ENCODE measurements at places on chromosomes 2 and 18.
A peak's percentile ranks its signal among the peaks of the same experiment; 100 is the strongest.

DNA sequence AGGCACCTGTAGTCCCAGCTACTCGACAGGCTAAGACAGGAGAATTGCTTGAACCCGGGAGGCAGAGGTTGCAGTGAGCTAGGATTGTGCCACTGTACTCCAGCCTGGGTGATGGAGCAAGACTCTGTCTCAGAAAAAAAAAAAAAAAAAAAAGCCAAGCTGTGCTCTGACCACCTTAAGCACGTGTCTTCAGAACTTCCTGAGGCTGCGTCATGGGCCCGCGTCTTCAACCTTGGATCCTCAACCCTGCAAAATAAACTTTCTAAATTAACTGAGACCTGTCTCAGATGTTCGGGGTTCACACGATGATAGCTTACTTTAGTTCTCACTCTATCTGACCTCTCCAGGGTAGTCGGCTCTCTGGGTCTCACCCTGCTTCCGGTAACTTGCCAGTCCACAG is 65.8 kb upstream of the CABLES1 start:
- no peak for DNase-seq

GRCh38 chr2:229206548-229206947 is 64.5 kb downstream of the PID1 start:
- DNase-seq, result no peak

DNA sequence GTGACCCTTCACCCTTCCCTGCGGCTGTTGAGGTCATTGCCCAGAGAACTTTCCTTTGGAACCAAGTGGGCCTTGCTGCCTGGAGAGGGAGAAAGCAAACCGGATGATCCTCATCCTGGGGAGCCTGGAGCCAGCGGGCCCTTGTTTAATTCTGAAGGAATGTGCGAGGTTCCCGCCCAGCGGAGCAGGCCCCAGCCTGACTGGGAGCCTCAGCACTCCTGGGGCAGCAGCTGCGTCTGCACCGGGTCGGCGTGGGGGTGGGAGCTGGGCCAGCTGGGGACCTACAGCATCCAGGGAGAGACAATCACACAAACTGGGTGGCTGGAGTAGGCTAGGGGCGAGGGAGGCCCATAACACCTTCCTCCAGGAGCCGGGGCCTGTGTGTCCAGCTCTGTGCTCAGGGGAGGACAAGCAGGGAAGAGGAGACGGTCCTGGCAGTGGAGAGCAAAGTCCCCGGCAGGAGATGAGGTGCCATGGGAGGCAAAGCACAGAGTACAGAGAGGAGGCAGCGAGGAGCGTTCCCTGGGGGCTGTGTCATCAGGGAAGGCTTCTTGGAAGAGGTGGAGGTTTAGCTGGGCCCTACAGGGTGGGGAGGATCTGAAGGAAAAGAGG is 61.9 kb upstream of the HAAO start:
- peak; percentile 49 for DNase-seq

- no peak for DNase-seq
Measured at GRCh38 chr2:225310745-225311144, 88.8 kb upstream of the NYAP2 start.

GRCh38 chr2:2849464-2850217 is 518.6 kb upstream of the MYT1L start:
- no peak for DNase-seq

- DNase-seq, result no peak
Measured at GRCh38 chr2:3636586-3637310, 21.3 kb upstream of the ALLC start.

DNA sequence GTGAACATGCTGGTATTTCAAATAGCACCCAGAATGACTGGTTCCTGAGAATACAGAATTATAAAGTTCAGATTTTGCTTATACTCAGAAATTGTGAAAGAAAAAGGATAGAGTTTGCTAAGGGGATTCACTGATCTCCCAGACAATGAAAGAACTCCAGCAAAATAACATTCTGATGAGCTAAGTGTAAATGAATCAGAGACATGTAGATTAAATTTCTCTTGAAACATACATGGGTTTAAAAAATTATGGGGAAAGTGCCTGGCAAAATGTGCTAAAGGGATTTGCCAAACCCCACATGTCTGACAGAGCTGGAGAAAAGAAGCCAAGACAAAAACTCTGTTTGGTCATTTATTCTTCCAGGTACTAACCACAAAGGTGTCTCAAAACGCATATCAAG is 116.3 kb downstream of the FTCDNL1 start:
- DNase-seq, result no peak

DNA sequence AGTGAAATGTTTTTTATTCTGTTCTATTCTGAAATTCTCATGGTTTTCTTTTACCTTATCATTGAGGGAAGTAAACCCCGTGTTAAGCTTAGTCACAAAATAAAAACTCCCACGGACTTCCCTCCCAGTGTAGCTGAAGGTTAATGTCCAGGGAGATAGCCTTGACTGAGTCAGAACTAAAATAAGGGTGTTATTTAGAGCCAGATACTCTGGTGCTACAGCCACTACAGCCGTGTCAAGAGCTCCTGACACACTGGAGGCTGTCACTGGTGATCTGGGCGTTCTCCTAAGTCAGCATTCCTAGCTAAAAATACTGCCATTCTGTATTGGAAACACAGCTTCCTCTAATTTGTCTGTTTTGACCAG is 82.0 kb upstream of the RANBP2 start:
- DNase-seq, result peak; percentile 52

GRCh38 chr18:35335866-35336265 is 8.4 kb downstream of the ZNF24 start:
- DNase-seq, result no peak

GRCh38 chr2:54673501-54673998 is 49.9 kb upstream of the EML6 start:
- DNase-seq, result peak; percentile 17

DNA sequence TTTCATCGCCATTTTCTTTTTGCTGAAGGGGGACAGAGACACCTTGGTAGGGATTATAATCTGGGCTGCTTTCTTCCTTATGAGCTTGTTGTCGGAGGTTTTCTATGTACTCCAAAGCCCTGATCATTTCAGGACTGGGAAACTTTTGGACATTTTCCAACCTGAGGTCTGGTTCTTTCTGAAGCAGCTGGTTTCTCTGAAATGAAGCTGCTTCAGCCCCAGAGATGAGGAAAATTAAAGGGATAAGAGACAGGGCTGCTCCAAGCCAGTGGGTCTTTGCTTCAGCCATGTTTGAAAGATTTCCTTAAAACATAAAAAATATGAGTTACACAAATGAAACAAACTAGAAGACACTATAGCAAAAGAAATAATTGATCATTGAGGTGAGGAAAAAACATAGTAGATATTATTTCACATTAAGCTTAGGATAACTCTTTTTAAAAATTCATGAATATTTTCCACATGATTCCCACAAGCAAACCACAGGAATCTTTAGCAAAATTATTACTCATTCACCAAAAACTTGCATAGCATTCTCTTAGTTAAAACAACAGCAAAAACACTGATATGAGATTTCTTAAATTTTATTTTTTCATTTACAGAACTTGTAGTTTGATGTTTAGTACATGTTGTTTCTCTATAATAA is 3.0 kb downstream of the SCG2 start:
- DNase-seq, result peak; percentile 92

DNA sequence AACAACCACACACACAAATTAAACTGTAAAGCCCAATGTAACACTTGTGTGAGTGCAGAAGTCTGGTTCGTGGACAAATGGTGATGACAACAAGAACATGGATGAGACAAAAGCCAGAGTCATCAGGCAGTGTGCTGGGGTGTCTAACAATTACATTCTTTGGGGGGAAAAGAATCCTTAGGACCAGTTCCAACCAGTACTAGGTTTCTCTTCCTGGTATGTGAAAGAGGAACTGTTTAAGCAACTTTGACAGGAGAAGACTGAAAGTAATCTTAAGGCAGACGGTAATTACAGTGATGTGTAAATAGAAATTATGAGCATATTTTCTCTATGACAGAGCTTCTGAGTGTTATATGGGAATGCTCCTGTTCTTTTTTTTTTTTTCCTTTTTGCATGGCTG is 133.4 kb downstream of the AFF3 start:
- DNase-seq, result peak; percentile 94

GRCh38 chr2:33782395-33783230 is 183.5 kb upstream of the FAM98A start:
- no peak for DNase-seq

DNA sequence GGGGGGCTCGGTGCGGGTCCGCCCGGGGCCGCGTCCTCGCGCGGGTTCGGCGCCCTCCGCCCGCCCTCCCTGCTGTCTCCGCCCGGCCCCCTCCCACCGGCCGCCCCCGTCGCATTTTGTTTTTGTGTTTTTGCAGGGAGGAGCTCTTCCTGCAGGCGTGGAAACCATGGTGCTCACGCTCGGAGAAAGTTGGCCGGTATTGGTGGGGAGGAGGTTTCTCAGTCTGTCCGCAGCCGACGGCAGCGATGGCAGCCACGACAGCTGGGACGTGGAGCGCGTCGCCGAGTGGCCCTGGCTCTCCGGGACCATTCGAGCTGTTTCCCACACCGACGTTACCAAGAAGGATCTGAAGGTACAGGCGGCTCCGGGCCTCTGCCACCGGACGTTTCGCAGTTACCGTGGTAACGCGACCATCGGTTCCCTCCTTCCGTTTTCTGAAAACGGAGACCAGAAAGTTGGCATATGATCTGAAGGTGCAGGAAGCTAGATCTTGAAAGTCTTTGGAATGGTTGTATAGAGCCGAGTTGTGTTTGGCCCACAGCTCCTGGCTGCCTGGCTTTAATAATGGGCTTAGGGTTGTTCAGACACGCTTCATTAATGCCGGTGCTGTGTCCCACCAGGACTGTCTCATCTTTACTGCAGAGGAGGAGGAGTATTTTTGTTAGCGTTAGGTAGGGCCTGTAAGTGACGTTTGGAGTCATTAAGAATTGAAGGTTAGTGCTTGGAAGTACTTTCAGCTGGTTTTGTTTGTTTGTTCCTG is 891 bp downstream of the KDM3A start:
- peak; percentile 62 for DNase-seq

- DNase-seq, result no peak
Measured at GRCh38 chr2:13537771-13538349, 821.1 kb downstream of the TRIB2 start.

DNA sequence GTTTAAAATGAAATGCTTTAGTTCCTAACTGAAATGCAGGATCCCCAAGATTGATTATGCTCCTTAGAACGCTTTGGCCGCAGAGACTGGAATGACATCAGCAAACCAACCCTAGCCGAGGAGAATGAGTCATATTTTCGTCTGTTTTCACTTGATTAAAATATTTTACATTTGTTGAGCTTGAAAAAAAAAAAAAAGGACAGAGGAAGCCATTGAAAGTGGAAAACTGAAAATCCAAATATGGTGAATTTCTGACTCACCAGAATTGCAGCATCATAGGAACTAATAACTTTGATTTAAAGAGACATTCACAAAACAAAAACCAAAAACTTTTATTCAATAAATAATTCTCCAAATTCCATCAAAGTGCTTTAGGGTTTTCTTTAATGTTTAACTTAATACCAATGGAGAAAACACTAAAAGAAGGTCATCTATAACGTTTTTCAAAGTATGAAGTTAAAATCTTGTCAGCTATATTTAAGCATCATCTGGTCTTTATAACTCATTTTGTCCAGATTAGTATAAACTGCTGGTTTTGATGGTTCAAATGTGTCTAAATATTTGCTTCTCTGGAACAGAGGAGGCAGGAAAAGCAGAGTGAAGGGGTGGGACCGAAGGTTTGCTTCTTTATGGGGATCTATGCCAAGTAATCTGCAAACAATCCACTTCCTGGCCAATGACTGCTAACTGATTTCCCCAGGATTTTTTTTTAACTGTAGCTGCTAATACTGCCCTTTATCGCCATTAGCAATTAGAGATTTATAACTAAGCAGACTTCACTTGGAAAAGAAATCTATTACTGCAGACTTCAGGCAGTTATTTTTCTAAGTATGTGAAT is 30.9 kb upstream of the COL5A2 start:
- DNase-seq, result peak; percentile 97

DNA sequence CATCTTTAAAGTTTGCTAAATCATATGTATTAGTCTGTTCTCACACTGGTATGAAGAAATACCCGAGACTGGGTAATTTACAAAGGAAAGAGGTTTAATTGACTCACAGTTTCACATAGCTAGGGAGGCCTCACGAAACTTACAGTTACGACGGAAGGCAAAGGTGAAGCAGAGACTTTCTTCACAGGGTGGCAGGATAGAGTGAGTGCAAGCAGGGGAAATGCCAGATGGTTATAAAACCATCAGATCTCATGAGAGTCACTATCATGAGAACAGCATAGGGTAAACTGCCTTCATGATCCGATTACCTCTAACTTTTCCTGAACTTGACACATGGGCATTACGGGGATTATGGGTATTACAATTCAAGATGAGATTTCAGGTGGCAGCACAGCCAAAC is 1075.2 kb upstream of the NRXN1 start:
- no peak for DNase-seq

- DNase-seq, result no peak
Measured at GRCh38 chr2:218262237-218262600, 1.4 kb downstream of the GPBAR1 start.

- DNase-seq, result peak; percentile 62
Measured at GRCh38 chr18:9705183-9705829, 2.8 kb upstream of the RAB31 start.

DNA sequence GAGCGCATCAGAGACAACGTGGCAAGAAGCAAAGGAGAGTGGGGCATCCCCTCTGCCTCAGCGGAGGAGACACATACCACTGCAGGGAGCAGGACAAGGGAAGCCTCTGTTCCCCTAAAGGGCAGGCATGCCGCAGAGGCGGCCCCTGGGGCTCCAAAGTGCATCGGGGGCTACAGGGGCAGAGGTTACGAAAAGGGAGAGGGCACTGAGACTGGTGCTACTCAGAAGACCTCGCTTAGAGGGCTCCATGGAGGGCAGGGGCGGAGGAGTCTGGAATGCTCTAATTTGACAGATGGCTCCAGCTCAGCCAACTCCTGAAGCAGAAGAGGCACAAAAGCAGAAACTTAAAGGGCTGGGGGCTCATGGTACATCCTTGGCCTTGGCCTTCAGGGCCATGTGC is 39.8 kb downstream of the FAM178B start:
- DNase-seq, result no peak

DNA sequence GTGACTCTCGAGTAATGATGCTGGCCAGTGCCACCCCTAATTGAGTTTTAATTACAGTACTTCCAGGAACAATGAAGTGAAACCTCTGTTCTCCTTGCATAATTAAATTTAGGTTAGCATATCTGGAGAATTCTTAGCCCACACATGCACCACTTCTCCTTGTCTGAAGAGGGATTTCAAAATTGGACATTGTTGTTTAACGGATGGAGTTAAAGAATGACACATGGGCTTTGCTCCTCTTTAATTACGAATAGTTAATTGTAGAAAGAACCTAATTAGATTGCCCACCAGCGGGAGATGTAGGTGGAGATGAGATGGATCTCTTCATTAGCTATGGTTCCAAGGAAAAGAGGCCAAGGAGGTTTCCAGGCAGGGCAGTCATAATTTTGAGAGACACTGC is 33.1 kb upstream of the EN1 start:
- DNase-seq, result no peak

DNA sequence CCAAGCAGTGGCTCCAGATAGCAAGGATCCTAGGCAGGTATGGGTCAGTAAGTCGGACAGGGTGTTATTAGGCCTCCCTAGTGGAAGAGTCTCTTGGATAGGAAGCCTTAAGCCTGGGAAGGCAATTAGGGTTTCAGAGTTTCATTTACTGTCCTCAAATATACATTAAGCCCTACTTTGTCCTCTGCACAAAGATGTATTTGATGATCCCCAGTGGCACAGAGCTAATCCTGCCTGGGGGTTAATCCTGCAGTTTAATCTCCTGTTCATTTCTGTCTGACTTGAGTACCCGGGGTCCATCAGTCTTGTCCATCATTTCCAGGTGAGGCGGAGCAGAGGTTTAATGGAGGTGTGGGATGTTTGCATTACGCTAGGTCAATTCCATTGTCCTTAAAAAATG is 62.0 kb downstream of the MTCL1 start:
- no peak for DNase-seq

GRCh38 chr2:44949329-44950151 is 8.0 kb downstream of the SIX3 start:
- DNase-seq, result peak; percentile 32

Measured in fibroblast of skin of scalp (primary cell).